ENCODE measurements at places on chromosomes 2 and 18. TPM values are rescaled to one million over a fixed set of nuclear protein-coding genes. Genes with fewer than 3 reads are reported as not detected.

Gene GPBAR1
- 0.14 TPM for total RNA-seq

Gene CAPN13
- total RNA-seq: not detected

Gene MYO1B
- total RNA-seq: 15.6 TPM

Gene TUBA3D
- total RNA-seq: not detected

Gene PDE6D
- 29.5 TPM for total RNA-seq

Gene ANKRD62
- total RNA-seq: not detected

Gene TNFAIP6
- not detected for total RNA-seq

DNA sequence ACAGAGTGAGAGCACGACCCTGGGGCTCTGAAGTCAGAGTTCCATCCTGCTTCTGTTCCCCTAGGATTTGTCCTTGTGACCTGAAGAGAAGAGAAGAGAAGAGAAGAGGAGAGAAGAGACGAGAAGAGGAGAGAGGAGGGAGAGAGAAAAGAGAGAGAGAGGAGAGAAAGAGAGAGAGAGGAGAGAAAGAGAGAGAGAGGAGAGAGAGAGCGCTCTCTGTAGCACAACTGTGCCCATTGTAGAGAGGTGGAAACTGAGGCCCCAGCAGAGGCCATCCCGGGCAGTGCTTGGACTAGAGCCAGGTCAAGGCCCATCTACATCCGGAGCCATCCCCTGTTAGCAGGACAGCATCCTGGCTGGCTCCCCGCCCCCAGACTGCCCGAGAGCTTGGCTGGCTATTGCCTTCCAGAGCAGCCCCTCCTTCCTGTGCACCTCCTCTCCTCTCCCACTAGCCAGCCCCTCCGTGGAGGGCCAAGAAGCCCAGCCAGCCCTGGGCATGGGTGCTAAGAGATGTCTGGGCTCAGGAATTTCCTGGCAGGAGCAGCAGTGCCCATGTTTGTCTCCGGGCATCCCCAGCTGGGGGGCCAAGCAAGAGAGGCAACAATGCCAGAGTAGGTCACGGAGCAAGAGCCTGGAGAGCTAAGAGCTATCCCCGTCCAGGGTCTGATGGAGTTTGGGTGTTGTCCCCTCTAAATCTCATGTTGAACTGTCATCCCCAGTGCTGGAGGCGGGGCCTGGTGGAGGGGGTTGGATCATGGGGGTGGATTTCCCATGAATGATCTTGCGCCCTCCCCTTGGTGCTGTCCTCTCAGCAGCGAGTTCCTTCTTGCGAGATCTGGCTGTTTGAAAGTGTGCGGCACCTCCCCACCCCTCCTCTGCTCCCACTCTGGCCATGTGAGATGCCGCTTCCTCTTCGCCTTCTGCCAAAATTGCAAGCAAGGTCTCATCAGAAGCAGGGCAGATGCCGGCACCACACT lies 18.2 kb upstream of the GPR55 start:
- peaks cover 5% of the 10 kb centered on the region for H3K36me3 ChIP-seq
- peaks cover 22% of the 10 kb centered on the region for H3K27me3 ChIP-seq
- H3K27ac ChIP-seq: peak overlapping the region; percentile 76
- peak; percentile 73 for DNase-seq
- peaks cover 32% of the 10 kb centered on the region for H3K4me1 ChIP-seq
- peak overlapping the region; percentile 54 for H3K4me3 ChIP-seq

DNA sequence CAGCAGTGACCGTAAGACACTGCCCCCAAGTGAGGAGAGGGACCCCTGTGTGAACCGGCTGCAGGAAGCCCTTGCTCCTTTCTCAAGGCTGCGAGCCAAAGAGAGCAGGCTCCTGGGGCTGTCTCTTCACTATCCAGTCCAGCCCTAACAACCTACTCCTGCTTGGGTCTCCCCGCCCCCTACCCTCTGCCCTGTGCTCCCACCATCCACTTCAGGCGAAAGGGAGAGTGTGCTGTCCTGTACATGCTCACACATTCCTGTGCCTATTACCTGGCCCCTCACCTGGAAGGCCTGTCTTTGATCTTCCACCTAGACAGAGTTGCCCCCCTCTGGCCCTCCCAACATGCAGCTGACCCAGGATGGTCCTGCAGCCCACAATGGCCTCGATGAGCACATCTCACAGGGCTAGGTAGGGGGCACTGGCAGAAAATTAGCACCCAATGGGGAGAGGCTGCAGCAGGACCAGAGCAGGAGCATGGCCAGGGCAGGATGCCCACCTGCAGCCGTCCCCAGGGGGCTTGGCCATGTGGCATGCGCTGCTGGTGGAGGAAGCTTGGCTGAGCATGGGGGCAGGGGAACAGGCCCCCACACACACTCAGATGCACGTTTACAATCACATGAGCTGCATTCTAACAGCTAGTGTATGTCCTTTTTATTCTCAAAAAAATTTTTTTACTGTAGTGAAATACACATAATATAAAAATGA lies 93.5 kb downstream of the POLR1A start:
- no peak overlapping the region for H3K27ac ChIP-seq
- H3K4me3 ChIP-seq: no peak overlapping the region
- H3K27me3 ChIP-seq: no peaks in the 10 kb centered on the region
- DNase-seq: no peak
- H3K36me3 ChIP-seq: peaks cover 3% of the 10 kb centered on the region

DNA sequence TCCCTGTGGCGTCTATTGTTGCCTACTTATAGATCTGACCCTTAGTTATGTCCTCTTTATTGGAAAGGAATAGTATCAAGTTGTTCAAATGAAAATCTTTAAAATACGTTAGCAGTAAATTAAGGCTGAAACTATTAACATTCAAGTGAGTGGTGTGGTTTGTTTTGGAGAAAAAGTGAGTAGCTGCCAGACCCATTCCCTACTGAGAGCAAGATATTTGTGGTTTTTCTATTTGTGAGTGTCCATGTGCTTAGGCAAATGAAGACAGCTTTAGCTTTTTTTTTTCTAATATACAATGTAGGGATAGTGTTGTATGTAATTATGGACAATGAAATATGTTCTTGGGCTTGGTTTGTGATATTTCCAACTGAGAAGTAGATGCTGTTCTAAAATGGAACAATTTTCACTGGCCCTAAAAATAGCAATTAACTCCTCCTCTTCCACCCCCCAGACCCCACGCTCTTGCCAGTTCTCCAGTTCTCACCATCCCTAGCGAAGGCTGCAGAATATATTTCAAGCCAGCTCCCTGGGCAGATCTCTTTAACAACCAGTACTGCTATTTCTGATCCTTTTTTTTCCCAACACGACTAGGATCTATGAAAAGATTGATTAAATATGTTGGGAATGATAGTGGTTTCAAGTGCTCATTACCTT lies 83.1 kb downstream of the CCDC85A start:
- H3K4me1 ChIP-seq: no peaks in the 10 kb centered on the region
- H3K36me3 ChIP-seq: no peaks in the 10 kb centered on the region
- H3K4me3 ChIP-seq: no peak overlapping the region
- H3K27me3 ChIP-seq: no peaks in the 10 kb centered on the region

DNA sequence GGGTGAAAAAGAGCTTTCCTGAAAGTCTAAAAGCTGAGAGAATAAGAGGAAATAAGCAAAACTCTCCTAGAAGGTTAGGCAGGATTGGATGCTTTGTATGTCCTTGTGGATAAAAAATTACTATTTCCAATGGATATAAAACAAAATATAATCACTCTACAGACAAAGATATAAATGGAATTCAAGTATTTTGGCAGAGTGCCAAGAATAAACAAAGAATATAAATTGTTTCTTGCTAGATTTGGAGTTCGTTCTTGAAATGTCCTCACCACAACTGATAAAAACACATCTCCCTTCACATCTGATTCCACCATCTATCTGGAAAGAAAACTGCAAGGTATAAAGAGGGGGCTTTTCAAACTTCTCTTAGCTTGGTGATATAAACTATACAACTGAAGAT lies 13.3 kb downstream of the SULT1C3 start:
- H3K4me1 ChIP-seq: no peaks in the 10 kb centered on the region
- DNase-seq: no peak
- H3K36me3 ChIP-seq: no peaks in the 10 kb centered on the region
- no peak overlapping the region for H3K4me3 ChIP-seq
- H3K27ac ChIP-seq: no peak overlapping the region

DNA sequence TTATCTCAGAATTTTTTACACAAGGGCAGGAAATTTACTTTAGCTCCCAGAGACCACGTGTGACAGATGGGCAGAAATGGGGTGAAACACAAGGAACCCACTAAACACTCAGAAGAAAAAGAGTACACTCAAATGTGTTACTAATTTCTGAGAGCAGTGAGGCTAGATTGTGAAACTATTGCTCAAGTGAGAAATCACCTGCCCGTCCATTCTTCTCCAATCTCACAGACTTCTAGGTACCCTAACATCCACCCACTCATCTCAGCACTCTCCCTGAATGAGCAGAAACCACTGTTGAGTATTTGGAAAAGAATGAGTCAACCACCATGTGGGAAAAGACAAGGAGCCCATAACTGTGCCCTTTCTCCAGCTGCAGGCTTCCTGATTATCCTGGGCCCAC lies 293.0 kb upstream of the CDH2 start:
- DNase-seq: no peak
- H3K4me1 ChIP-seq: no peaks in the 10 kb centered on the region
- no peak overlapping the region for H3K27ac ChIP-seq
- no peak overlapping the region for H3K4me3 ChIP-seq
- H3K27me3 ChIP-seq: no peaks in the 10 kb centered on the region

DNA sequence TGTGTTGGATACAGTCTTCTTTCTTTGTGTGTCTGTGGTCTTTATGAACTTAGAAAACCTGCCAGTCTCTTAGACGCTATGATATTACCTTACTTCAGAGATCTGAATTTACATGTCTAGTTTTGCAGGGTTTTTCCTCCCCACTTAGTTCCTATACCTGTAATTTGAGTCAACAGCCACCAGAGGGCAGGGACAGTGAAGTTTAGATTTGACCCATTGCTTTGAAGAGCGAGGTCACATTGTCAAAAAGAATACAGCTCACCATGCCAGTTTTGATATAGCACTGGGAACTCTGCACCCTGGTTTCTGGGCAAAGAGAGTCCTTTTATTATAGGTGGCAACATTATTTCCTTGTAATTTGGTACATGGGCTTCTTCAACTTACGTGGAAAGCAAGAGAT lies 102.3 kb downstream of the MAPK4 start:
- H3K4me3 ChIP-seq: no peak overlapping the region
- no peaks in the 10 kb centered on the region for H3K4me1 ChIP-seq

DNA sequence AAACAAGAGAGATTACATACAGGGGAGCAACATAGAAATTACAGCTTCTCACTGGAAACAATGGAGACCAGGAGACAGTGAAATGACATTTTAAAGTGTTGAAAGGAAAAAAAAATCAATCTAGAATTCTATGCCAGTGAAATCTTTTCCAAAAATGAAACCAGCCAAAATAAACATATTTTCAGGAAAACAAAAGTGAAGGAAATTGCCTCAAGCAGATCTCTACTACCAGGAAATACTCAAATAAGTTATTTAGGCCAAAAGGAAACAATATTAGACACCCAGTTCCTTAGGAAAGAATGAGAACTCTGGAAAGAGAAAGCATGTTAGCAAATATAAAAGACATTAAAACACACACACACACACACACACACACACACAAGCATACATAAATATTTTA lies 339.9 kb upstream of the NCKAP5 start:
- DNase-seq: no peak
- no peak overlapping the region for H3K4me3 ChIP-seq
- H3K36me3 ChIP-seq: peaks cover 3% of the 10 kb centered on the region
- peaks cover 11% of the 10 kb centered on the region for H3K27me3 ChIP-seq

DNA sequence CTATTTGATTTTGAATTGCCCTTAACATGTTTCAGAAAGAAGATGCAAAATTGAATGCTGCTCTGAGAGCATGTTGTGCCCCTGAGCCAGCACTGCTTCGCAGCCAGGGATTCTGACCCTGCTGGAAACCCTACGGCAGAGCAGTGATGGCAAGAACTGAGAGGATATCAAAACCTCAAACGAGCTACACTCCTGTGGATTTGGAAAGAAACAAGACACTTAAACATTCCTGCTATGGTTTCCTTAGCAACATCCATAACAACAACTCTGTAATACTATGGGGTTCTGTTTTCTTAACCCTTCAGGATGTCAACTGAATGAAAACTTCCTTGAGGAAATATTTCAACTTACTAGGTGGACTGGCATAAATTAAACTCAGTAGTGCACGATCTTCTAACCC lies 649.1 kb downstream of the NYAP2 start:
- no peaks in the 10 kb centered on the region for H3K36me3 ChIP-seq
- H3K4me3 ChIP-seq: no peak overlapping the region
- DNase-seq: no peak
- H3K4me1 ChIP-seq: no peaks in the 10 kb centered on the region
- H3K27ac ChIP-seq: no peak overlapping the region

DNA sequence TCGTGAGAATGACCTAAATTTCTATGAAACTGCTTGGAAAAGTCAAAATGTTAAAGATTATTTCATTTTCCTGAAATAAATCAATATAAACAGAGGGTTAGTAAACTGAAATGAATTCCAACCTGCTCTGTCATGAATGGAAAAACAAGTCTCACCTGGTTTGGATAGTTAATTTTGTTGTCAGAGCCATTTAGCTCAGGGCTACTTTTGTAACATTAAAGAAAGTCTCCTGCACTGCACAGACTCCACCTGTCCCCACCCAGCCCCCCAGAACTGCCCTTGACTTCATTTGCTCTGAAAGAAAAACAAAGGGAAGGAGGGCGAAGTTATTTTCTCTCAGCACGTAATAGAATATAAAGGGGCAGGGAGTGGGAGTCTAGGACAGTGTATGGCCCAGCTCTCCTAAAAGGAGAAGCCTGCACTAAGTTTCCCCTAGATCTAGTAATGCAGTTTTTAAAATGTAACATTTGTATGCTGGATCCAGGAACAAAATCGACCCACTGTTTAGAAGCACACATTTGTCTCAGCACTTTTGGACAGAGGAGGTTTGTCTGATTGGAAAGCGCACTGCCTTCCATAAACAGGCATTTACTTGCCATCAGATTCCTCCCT lies 54.2 kb upstream of the ACSL3 start:
- peaks cover 14% of the 10 kb centered on the region for H3K27me3 ChIP-seq
- no peak overlapping the region for H3K4me3 ChIP-seq
- no peak for DNase-seq
- H3K27ac ChIP-seq: no peak overlapping the region
- H3K4me1 ChIP-seq: no peaks in the 10 kb centered on the region

GRCh38 chr2:161586517-161587167 lies 37.6 kb upstream of the SLC4A10 start:
- no peak for DNase-seq
- H3K4me3 ChIP-seq: no peak overlapping the region

DNA sequence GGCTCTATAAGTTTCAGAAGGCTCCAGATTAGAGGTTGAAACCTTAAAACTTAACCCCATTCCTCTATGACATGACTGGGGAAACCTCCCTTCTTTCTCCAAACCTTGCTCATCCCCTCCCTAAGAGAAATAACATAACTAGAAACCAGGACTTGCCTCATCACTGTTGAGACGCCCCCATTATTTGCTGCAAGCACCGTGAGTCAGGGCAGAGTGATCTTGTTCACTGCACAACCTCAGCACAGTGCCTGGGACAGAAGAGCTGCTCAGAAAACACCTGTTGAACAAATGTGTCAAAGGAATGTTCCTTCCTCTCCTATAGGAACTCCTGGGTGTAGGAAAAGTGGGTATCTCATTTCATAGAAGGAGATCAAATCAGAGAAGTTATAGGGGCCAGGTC lies 132.7 kb upstream of the CTAGE1 start:
- no peaks in the 10 kb centered on the region for H3K36me3 ChIP-seq
- DNase-seq: no peak
- no peaks in the 10 kb centered on the region for H3K27me3 ChIP-seq
- H3K4me3 ChIP-seq: no peak overlapping the region

- H3K27me3 ChIP-seq: no peaks in the 10 kb centered on the region
- no peak for DNase-seq
- H3K27ac ChIP-seq: no peak overlapping the region
- H3K36me3 ChIP-seq: no peaks in the 10 kb centered on the region
- no peaks in the 10 kb centered on the region for H3K4me1 ChIP-seq
- H3K4me3 ChIP-seq: no peak overlapping the region
Measured at GRCh38 chr2:112718863-112719370, 1.9 kb upstream of the NT5DC4 start.
